ENCODE measurements at places on chromosomes 4 and X. TPM values are rescaled to one million over a fixed set of nuclear protein-coding genes. Genes with fewer than 3 reads are reported as not detected.
A peak's percentile ranks its signal among the peaks of the same experiment; 100 is the strongest.

DNA sequence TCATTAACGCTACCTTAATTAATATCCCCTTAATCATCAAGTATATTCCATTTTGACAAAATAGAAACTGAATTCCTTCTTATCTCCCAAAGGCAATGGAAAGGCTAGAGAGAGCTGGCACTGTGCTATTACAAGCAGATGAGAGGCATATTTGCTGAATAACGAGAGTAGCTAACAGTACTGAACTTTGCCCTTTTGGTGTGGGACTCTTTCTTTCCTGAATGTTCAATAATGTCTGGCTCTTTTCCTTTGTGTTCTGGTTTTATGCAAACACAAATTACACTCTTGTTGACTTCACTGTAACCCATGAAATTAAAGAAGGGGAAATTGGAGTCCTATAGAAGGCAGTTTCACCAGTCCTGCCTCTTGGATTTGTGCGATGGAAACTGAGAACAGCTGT lies 63.5 kb downstream of the SHROOM3 start:
- DNase-seq: no peak

DNA sequence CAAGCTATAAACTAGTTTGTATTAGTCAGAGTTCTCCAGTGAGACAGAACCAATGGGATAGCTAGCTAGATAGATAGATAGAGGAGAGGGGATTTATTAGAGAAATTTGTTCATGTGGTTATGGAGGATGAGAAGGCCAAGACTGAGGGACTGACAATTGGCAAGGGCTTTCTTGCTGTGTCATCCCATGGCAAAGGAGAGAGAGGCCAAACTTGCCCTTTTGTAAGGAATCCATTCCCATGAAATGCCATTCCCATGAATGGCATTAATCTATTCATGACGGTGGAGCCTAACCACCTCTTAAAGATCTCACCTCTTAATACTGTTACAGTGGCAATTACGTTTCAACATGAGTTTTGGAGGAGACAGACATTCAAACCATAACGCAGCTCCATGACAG lies 58.1 kb downstream of the LINC00632 start:
- no peak for DNase-seq

DNA sequence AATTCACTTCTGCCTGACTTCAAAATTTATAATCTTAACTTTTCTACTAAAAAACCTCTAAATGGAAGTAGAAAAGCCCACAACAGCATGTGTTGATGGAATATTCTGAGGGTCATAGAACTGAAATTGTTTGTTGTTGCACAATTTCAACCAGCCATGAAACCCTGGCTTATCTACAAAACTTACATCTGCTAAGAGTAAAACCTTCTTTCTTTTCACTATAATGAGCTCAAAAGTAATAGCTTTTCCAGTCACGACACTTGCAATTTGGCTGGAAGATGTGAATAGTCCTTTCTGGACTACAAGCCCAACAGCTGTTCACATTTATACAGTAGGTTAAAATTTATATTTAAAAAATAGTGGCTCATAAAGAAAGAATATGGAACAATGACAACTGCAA lies 250.0 kb downstream of the GPAT3 start:
- no peak for DNase-seq

- DNase-seq: no peak
Observed at GRCh38 chr4:26022346-26023202, 108.6 kb downstream of the SMIM20 start.

DNA sequence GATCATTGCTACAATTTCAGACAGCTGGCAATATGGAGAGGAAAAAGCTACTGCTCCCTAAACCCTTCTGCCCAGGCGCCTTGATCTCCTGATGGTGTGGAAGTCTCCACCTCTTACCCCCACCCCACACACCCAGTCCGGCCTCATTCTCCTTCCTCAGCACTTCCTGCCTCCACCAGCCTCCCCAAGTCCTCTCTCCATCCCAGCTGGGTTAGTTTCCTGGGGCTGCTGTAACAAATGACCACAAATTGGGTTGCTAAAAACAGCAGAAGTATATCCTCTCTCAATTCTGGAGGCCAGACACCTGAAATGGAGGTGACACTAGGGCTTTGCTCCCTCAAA lies 1.1 kb upstream of the CCNQ start:
- peak; percentile 42 for DNase-seq

JAKMIP1 gene
- total RNA-seq: 0.50 TPM

RNF150 gene
- total RNA-seq: not detected

FAM50A gene
- total RNA-seq: 43.7 TPM

SOD3 gene
- total RNA-seq: not detected

All from activated naive CD4-positive, alpha-beta T cell treated with anti-CD3 and anti-CD28 coated beads for 36 hours (primary cell).